ENCODE measurements at places on chromosomes 12 and 14.

- DNase-seq: no peak
Observed at GRCh38 chr14:89114109-89114508, 289.7 kb downstream of the TTC8 start.

- DNase-seq: no peak
Observed at GRCh38 chr14:29584992-29585391, 342.7 kb downstream of the PRKD1 start.

DNA sequence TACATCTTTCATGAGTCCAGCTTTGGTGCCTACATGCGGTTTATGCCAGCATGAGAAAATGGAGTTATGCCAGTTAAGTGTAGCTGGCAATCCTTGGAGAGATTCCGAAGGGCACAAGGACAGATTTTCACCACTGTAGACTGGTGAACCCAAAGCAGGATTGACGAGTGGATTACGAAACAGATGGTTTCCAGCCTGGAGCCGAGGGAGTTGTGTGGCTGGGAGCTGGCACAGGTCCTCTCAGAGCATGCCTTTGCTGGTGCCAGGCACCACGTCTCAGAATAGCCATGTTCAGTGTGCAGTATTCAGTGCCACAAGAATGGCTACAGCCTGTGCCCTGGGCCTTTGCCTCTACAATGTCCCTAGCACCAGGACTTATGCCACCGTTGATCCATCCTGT lies 13.2 kb downstream of the KCNH3 start:
- DNase-seq: no peak

GRCh38 chr12:118472940-118473339 lies 96.6 kb downstream of the SUDS3 start:
- no peak for DNase-seq

DNA sequence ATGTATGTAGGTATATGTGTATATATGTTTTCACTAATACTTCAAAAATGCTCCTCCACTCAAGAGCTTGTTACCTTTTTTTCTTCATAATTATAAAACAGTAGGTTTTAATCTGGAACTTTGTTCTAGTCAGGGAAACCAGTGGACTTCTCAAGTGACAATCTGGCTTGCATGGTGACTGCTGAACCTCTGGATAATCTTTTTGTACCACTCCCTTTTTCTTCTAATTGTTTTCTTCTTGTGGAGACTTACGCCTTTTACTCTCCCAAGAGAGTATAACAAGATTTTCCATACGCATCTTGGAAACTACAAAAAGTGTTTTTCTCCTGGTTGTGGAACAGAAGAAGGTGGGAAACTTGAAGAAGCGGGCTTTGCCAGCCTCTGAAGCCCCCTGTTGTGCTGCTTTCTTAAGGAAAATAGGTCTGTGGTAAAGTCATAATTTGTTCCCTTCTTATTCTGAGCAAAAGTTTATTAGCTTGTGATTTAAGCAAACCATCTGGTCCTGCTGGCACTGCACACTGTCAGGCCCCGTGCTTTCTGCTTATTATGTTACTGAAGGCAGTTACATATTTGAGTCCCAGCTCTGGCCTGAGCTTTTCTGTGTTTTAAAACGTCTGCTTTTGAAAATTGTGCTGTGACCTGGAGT lies 291.8 kb downstream of the ERC1 start:
- DNase-seq: no peak

- DNase-seq: no peak
Observed at GRCh38 chr12:47297993-47298392, 218.2 kb upstream of the AMIGO2 start.

- no peak for DNase-seq
Observed at GRCh38 chr12:23887055-23887835, 62.2 kb downstream of the SOX5 start.

- no peak for DNase-seq
Observed at GRCh38 chr12:95674631-95675030, 115.9 kb downstream of the NTN4 start.

- no peak for DNase-seq
Observed at GRCh38 chr14:61881046-61881445, 118.8 kb downstream of the SNAPC1 start.

- no peak for DNase-seq
Observed at GRCh38 chr12:126903027-126903876, 1363.7 kb upstream of the TMEM132C start.

GRCh38 chr12:90301561-90302133 lies 593.0 kb upstream of the ATP2B1 start:
- no peak for DNase-seq

GRCh38 chr14:92154283-92154942 lies 32.6 kb downstream of the CPSF2 start:
- no peak for DNase-seq

- no peak for DNase-seq
Observed at GRCh38 chr12:91379051-91379775, 196.6 kb upstream of the DCN start.

DNA sequence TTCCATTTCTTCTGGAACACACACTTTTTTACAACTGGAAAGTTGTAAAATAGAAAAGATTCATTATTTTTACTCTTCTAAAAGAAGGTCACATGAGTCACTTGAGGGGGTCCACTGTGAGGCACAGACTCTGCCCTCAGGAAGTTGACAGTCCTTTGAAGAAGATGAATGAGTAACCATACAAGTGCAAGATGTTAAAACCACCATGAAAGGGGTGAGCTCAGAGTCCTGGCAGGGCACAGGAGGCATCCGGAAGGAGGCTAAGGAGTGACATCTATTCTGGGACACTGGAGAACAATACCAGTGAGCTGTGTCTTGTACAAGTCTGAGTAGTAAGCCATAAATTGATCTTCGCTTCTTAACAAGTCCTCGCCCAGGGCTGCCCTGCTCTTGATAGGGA lies 126.0 kb upstream of the FRMD6 start:
- no peak for DNase-seq

- no peak for DNase-seq
Observed at GRCh38 chr14:82047777-82048470, 514.3 kb upstream of the SEL1L start.
